Chondrocyte (in vitro differentiated cells): ENCODE measurements at places on chromosomes 5 and 9.

DNA sequence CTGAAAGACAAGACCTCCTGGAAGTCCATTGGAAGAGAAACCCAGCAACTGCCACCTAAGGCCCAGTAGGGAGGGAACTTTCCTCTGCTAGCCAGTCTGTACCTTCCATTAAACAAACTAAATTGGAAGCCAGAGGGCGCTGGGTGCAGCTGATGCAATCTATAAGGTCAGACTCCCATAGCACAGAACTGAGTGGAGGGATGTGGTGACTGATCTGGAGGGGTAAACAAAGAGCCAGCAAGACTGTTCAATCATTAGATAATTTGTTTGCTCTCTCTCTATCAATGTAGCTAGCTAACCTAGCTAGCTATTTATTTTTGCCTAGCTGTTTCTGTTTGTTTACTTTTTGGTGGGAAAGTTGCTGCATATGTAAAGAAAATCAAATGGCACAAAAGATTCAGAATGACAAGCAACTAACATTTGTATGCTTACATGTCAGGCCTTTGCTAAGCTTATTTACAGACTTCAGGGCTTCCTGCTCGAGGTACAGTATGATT, 291.8 kb upstream of the DAB2 start:
- no peak for DNase-seq

- no peak for DNase-seq
These were observed 7.9 kb upstream of the OXCT1 start for GRCh38 chr5:41878173-41878572.

GRCh38 chr9:90141723-90142122, 500.9 kb downstream of the DIRAS2 start:
- no peak for DNase-seq

- DNase-seq: no peak
These were observed 76.1 kb downstream of the NREP start for GRCh38 chr5:111680737-111681413.

DNA sequence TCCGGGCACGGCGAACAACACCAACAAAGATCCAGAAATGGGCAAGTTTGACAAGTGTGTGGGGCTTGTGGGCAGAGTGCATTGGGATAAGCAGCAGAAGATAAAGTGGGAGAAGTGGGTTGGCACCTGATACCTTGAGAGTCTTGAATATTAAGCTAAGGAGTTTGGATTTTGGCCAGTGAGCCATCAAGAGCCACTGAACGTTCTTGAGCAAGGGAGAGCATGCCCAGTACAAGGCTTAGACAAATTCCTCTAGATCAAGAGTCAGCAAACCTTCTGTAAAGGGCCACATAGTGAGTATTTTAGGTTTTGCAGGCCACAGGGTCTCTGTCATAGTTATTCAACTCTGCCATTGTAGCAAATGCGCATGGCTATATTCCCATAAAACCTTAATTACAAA, 26.6 kb upstream of the TRMT10B start:
- no peak for DNase-seq

GRCh38 chr5:58737671-58738070, 154.8 kb downstream of the RAB3C start:
- no peak for DNase-seq
